Hypothalamus (tissue), 51 donors: ENCODE measurements at places on chromosomes 2 and 18.

- DNase-seq: no peak
Measured at GRCh38 chr18:59379772-59380522, 20.9 kb upstream of the LMAN1 start.

- no peak for DNase-seq
Measured at GRCh38 chr2:46767706-46768105, 147.9 kb downstream of the MCFD2 start.

- peak; percentile 45 for DNase-seq
Measured at GRCh38 chr2:224004105-224004695, 34.9 kb downstream of the SERPINE2 start.

DNA sequence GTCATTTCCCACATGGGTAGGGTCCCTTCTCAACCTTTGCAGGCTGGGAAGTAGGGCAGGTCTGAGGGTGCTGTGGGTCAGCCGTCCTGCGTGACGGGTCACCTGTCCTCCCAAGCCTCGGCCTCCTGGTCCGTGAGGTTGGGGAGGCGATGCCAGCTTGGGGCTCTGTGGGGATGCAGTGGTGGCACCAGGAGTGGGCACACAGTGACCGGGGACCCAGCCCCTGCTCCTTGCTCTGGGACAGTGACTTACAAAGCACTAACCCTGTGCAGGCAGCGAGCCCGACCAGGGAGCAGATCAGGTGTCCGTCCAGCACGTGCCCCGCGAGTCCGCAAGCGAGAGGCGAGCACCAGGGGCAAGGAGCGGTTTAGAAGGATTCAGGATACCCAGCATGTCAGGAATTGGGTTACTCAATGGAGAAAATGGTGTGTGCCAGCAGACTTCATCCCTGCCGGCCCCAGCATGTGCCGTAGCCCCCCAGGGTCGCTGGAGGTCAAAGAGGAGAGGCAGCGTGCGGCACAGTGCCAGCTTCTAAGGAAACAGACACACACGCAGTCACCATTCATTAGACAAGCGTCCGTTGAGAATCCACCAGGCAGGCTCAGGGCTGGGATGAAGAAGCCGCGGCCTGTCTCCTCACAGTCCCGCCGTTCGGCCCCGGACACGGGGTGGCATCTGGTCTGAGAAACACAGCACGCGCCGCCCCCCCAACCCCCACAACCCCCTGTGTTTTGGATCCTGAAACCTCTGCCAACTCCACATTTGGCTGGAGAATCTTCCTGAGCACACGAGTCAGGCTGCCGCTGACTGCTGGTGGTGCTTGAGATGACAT, 11.7 kb downstream of the COLEC11 start:
- no peak for DNase-seq

DNA sequence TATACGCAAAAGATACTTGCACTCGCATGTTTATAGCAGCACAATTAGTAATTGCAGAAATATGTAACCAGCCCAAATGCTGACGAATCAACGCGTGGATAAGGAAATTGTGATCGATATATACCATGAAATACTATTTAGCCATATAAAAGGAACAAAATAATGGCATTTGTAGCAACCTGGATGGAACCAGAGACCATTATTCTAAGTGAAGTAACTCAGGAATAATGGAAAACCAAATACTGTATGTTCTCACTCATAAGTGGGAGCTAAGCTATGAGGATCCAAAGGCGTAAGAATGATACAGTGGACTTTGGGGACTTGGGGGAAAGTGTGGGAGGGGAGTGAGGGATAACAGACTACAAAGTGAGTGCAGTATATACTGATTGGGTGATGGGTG, 1008.0 kb upstream of the CRIM1 start:
- DNase-seq: no peak

GRCh38 chr18:77366720-77367641, 117.3 kb downstream of the GALR1 start:
- peak; percentile 62 for DNase-seq

DNA sequence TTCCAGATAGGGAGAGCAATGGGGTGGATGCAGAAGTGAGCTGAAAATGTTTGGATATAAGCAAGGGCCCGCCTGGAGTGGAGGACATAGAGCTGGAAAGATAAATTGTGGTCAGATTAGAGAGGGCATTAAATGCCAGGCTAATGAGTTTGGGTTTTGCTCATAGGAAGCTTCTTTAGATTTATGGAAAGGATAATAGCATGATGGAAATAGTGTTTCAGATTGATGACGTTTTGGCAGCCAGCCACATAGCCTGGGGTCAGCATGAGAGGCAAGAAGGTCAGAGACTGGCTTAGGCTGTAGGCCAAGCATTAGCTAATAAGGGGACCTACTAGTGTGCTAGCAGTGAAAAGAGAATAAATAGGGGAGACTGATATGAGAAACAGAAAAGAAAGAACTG, 321.6 kb downstream of the STK39 start:
- DNase-seq: no peak

DNA sequence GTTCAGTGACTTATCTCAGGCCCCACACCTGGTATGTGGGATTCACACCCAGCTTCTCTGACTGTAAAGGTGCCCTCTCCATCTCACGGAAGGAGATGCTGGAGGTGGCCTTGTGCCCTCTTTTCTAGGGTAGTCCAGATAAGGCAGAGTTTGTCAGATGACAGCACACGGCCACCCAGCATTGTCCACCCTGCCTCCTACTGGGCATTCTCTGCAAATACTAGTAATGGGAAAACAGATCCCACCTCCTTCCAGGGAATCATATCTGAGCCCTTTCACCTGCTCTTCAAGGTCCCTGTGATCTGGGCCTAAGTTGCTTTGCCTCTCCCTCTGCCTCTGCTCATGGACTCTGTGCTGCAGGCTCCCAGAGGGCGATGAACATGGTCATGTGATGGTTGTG, 214.7 kb downstream of the CLIP4 start:
- DNase-seq: no peak

DNA sequence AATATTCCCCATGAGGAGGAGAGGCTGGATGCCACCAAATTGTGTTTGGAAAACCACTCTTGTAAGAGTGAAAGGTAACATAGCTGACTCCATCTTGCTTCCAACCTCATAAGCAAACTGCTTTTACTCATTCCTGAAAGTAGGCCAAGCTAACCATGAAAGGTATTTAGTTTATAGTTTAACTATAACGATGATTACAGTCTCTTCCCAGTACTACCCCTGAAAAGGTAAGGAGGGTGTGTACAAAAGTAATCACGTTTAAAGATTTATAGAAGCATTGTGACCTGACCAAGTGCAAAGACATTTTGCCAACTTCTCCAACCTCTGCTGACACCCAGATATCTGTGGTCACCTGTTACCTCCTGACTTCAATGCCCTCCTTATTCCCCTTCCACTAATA, 122.6 kb downstream of the CD8B2 start:
- DNase-seq: no peak

DNA sequence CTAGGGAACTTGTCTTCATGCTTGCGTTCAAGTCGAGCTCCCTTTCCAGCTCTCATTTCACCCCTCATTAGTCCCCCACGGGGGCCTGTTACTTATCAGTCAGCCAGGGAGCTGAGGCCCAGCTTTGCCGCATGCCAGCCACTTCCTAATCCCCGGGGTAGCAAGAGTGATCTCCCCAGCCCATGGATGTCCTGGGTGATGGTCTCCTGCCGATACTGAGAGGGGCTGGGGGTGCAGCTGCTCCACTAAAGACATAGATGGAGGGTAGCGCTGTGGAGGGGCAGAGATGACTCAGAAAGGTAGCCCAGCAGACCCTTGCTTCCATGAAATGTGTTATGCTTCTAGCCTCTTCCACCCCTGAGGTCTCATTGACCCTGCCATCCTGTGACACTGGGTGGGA, 314.0 kb upstream of the EPAS1 start:
- DNase-seq: no peak

DNA sequence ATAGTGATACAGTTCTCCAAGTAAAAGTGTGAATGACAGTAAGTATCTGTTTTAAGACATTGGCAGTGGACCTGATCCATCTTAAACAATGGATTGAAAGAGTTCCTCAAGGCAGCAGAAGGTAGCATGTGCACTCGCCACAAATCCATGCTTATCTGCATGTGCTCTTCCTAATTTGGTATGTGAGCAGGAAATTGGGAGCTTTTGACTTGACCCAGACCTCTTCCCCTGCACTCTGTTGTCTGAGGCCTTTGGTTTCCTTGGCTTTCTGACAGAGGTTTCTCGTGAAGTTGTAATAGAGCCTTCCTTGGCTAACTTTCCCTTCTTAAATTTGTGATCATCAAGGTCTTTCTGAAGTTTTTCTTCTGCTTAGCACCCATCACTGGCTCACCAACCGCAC, 114.1 kb downstream of the WDSUB1 start:
- DNase-seq: no peak

- DNase-seq: no peak
Measured at GRCh38 chr18:45335282-45336043, 279.8 kb upstream of the SLC14A2 start.

DNA sequence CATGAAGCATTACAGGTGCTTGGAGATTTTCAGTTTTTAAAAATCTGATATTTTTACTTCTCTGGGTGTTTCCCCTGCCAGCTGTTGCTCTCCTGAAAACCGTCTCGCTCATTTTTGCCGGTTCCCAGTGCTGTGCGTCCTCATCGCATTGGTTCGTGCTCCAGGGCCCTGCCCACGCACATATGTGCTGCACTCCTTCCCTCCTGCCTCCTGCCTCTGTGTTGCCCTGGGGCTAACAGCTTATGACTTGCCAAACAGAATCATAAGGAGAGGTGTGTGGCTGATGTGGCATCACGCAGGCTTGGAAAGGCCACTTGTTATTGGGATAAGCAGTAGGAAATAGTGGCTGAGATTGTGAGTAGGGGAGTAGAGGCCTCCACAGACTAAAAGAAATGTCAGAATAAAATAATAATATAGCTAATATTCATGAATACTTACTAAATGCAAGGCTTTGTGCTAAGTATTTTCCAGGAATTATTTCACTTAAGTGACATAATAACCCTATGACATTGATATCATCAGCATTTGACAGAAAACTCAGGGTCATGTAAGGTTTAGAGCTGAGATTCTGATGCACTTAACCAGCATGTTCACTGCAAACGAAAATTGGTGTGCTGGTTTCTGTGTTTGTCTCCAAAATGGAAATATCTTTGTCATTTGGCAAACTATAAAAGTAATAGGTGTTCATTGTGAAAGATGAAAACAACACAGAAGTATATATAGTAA, 53.5 kb downstream of the SLC4A1AP start:
- no peak for DNase-seq

GRCh38 chr2:105110295-105110829, 72.5 kb downstream of the MRPS9 start:
- DNase-seq: no peak

DNA sequence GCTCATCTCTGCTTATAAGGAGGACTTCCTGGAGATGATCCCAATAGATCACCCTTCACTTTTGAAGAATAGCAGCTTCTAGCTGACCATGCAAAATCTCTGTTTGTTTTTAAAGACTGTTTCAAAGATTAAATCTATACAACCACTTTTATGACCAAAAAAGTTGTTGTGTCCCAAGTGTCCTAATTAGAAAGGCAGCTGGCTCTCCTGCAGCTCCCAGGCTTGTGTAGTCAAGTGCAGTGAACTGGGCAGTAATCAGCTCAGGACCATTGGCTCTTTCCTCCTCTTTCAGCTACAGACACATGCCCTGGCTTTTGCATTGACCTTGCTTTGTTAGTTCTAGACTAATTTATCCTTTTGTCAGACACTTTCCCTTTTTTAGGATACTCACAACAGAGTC, 10.4 kb downstream of the ST8SIA3 start:
- no peak for DNase-seq

GRCh38 chr2:58862244-58862643, 621.1 kb upstream of the FANCL start:
- no peak for DNase-seq

- no peak for DNase-seq
Measured at GRCh38 chr2:18848646-18849045, 259.3 kb upstream of the NT5C1B start.

GRCh38 chr2:47264686-47265085, 109.6 kb upstream of the STPG4 start:
- no peak for DNase-seq

DNA sequence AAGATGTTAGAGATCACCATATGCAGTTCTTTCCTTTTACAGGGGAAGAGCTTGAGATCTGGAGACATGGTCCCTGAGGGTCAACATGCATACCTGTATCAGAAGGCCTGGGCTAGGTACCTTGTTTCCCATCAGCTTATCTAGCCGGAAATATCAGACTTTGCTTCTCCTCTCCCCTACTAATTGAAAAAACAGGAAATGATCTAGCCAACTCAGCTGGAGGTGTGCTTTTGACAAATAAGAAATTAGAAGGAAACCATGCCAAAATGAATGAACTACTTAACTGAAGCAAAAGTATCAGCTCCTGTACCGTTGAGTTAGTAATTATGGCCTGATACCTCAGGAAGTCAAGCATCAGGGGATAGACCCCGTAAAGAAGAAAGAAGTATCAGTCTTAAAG, 20.4 kb downstream of the PKP4 start:
- no peak for DNase-seq

- no peak for DNase-seq
Measured at GRCh38 chr2:72127401-72128058, 20.1 kb downstream of the CYP26B1 start.

- no peak for DNase-seq
Measured at GRCh38 chr2:39007875-39008504, 112.9 kb downstream of the SOS1 start.

- DNase-seq: no peak
Measured at GRCh38 chr2:113219889-113220641, 46.3 kb downstream of the PSD4 start.

- no peak for DNase-seq
Measured at GRCh38 chr18:48136051-48136826, 205.8 kb upstream of the SMAD2 start.

DNA sequence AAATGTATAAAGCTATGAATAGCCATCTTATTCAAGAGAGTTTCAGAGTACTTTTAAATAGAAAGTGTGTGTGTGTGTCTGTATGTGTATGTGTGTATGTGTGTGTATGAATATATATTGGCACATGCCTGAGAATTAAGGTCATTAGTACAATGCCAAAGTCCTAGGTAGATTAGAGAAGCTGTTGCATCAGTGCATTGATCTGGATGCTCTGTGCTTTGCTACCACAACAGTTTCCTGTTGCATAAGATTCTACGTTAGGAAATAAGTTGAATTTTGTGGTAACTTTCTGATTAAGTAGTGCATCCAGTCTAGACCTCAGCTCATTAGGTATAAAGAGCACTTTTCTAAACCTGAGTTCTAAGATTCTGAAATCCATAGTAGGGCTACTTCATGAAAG, 1102.8 kb upstream of the KLHL29 start:
- no peak for DNase-seq

DNA sequence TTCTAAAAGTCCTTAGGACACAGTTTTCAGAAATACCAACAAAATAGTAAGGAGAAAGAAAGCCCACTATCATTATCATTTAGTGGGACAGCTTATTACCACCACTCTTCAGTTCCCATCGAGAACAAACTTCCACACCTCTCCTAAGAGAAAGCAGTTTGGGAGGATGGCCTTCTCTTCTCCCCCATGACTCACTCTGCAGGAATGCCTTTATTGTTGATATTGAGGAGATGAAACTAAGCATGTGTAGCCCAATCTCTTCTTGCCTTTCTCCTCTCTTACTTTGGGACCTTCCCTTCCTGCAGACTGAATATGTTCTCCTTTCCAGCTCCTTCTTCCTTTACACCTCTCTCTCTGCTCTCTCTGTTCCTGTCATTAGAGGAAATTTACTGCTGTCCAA, 30.0 kb upstream of the ERMN start:
- no peak for DNase-seq
